ENCODE measurements at places on chromosomes 2 and 18. TPM values are rescaled to one million over a fixed set of nuclear protein-coding genes. Genes with fewer than 3 reads are reported as not detected.

The CLEC4F gene
- polyA plus RNA-seq = not detected

The HOXD4 gene
- polyA plus RNA-seq = not detected

The ASIC4 gene
- 8.9 TPM for polyA plus RNA-seq

The C18orf54 gene
- 2.2 TPM for polyA plus RNA-seq

The SOCS6 gene
- polyA plus RNA-seq = 21.9 TPM

The ZCCHC2 gene
- 8.1 TPM for polyA plus RNA-seq

The LYG1 gene
- polyA plus RNA-seq = 6.8 TPM

The TXNL4A gene
- 131 TPM for polyA plus RNA-seq

The DPYSL5 gene
- 157 TPM for polyA plus RNA-seq

Data from neural cell (in vitro differentiated cells).